Stimulated activated CD4-positive, alpha-beta T cell treated with anti-CD3 and anti-CD28 coated beads, Interleukin-2, amount 100 ng/mL, for 24 hours (primary cell): ENCODE measurements at places on chromosomes 7 and 10.

DNA sequence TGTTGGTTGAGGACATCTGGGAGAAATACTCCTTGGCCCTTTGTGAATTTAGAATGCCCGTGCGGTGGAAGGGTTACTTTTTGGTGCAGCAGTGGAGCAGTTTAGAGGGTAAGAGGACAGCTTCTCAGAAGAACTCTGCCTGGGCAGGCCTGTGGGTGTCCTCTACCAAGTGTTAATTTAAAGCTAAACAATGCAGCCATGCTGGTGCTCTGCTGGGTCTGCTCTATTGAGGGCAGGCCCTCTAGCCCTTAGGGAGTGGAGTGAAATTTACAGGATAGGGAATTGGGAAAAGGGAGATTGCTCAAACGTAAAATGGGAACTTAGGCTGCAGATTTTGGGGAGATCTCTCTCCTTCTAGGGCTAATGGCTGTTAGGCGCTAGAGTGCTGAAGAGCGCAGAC lies 22.1 kb downstream of the BLNK start:
- no peak for DNase-seq

DNA sequence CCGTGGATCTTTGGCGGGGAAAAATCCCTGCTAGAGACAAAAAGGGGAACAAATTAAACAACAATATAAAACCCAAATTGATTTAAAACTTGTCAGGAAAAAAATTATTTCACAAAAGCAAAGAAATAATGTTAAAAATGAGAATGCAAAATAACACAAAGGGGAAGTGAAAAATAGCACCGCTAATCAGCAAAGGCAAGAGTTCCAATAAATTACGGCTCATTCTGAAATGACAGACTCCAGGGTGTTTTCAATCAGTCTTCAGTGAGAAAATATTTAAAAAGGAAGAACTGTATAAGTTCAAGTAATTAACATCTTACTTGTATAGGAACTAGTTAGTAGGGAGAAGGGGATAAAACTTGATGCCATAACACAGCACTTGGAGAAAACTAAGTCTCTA lies 336.8 kb downstream of the LRRTM3 start:
- DNase-seq: no peak

DNA sequence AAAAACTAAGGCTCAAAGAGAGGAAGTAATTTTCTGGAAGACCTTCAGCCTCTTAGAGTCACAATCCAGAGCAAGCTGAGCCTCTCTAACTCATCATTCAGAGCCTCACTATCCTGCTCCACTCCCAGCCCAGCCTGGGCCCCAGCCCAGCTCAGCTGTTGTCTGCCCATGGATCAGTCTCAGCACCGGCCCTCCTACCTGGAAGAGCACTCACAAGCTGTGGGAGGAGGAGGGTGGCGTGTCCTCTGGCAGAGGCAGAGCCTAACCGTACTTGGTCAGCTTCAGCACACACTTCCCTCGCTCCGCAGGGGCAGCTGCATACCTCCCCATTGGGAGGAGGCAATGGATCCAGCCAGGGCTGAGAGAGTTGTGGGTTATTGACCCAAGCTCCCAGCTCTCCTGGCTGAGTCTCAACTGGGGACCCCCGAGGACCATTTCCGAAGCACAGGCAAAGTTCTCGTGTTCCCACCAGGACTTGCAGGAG lies 66.7 kb upstream of the GPR26 start:
- no peak for DNase-seq

DNA sequence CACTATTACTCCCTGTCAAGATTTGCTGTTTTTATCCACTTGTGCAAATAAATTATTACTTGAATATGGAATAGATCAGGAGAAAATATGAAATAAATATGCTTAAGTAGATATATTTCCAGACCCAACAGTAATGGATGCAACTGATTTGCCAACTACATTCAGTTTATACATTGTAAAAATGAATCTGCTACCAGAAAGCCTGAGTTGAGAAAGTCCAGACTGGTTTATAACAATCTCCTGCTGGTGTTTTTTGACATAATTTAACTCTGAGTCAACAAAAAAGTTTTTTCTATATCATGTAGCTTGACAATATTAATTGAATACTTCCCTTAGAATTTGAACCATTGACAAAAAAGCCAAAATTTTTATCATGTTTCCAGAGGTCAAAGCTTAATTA lies 265.8 kb upstream of the SEMA3D start:
- DNase-seq: no peak

- no peak for DNase-seq
These were observed 126.1 kb upstream of the FRMD4A start for GRCh38 chr10:14456870-14457266.

DNA sequence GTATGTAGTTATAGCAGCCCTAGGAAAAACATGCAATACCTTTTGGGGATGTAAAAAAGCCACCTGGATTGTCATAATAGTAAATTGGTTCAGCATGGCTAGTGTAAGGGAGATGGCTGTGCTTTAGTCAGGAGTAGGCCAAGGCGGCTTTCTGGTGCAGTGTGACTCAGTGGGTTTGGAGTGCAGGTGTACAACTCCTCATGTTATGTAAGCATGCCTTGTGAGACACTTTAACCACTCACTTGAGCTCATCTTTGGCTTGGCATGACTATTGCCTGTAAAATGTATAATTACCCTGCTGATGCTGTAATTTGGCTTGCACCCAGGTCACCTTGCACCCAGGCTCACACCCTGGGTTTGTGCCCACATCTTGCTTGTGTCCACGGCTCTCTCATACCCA lies 239.2 kb upstream of the GLI3 start:
- no peak for DNase-seq

DNA sequence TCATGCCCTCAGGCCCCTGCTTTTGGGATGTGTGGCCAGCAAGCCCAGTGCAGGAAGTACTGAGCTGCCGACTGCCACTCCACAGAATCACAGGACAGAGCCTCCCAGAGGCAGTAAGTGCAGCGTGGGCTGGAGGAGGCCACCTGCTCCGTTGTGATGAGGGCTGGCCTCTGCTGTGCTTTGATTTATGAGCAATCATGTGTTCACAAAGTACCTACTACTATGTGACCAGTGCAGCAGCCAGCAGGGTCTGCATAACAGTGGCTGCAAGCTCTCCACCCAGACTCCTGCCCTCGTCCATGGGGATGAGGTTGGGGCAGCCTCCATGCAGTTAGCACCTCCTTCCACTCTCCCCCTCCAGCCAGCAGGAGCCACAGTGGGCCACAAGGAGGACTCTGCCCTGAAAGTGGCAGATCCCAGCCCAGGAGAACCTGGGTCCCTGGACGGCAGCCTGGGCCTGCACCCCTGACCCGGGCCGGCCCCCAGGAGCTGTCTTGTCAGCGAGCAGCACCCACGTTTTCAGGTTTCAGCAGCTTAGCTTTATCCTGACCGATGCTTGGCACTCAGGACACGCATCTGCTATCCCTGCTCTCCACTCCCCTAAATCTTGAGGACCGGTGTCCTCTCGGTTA lies 37.7 kb upstream of the INSIG1 start:
- DNase-seq: no peak

DNA sequence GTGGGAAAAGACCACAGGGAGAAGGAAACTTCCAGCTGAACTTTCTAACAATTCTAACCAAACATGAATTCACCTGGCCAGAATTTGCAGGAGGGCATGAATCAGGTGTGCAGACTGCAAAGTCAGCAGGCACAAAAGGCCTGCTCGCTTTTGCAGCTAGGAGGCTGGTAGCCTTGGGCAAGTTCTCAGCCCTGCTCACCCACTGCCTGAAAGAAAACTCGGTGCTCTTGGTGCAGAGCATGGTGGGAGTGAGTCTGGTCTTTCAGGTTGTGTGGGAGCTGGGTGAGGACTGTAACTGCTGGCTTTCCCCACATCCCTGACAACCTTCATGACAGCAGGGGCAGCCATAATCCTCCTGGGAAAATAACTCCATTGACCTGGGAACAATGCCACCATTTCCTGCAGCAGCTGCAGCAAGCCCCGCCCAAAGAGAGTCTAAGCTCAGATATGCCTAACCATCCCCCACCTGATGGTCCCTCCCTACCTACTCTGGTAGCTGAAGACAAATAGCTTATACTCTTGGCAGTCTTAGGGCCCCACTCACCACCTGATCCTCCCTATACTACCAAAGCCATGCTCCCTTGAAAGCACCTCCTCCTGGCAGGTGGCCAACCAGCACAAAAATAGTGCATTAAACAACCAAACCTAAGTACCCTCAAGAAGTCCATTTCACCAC lies 31.6 kb downstream of the ZNF117 start:
- DNase-seq: no peak

GRCh38 chr10:11302181-11302580 lies 284.5 kb downstream of the CELF2 start:
- no peak for DNase-seq

DNA sequence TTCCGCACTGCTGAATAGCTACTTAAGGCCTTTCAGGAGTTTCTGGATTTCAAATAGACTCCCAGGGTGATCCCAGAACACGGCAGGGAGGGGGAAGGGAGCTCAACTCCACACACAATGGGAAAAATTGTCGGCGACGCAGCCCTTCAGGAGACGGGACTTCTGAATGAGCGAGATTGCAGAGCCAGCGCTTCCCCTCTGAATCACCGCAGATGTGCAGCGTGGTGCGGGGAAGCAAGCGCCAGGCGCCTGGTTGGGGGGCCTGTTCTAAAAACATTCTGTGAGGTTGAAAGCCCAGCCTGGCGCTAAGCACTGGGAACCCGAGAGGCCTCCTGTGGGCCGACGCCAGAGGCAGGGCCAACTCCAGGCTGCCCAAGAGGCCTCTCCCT lies 163.3 kb downstream of the MAD1L1 start:
- DNase-seq: no peak

- no peak for DNase-seq
These were observed 21.9 kb upstream of the MSRB2 start for GRCh38 chr10:23073527-23073926.

DNA sequence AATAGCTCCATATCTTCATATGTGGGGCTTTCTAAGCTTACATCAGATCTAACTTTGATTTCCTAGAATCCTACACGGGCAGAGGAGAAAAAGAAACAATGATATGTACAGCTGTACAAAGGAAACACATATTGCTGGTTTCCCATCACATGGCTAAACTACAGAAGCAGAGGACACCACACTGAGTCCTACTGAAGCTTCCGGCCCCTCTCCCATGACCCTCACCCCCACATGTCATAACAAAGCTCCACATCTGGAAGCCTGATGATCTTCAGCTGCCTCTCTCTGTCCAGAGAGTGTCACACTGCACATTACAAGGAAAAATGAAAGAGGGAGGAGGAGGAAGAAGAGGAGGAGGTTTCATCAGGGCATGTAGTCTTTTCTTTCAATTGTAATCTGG lies 14.0 kb downstream of the SLC16A12 start:
- DNase-seq: no peak

- DNase-seq: no peak
These were observed 204.6 kb downstream of the HDAC9 start for GRCh38 chr7:18700147-18700546.

GRCh38 chr10:91589015-91589657 lies 43.7 kb downstream of the PPP1R3C start:
- DNase-seq: no peak

- DNase-seq: no peak
These were observed 182.0 kb downstream of the KCNMA1 start for GRCh38 chr10:77455561-77455960.

GRCh38 chr7:22597844-22598243 lies 97.9 kb upstream of the STEAP1B start:
- DNase-seq: no peak

GRCh38 chr10:132972986-132973902 lies 30.9 kb upstream of the CFAP46 start:
- DNase-seq: no peak

DNA sequence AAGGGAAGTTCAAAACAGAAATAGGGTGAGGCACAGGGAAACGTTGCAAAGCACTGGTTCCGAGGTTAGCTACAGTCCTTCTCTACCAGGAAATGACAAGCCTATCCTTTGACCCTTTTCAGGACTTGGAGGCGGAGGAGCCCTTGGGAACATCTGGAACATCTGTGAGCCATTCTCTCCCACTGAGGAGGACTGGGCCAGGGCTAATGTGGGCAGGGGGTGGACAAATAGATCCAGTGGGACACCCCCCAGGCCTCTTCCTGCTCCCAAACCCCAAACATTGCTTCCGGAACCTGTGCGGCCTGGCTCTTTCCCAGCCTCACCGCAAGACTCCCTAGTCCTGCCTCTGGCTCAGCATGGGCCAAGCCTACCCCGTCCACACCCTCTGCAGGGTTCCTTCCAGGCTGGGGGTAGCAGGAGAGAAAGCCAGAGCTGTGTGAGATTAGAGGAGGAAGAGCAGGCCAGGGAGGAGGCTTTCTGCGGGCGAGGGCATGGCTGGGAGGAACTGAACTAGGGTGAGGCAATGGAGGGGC lies 36.5 kb downstream of the GHRHR start:
- no peak for DNase-seq

GRCh38 chr7:114405427-114405826 lies 9.2 kb upstream of the FOXP2 start:
- DNase-seq: no peak

GRCh38 chr7:155382802-155383171 lies 75.1 kb upstream of the EN2 start:
- DNase-seq: no peak

GRCh38 chr7:151637781-151638261 lies 118.1 kb upstream of the RHEB start:
- DNase-seq: no peak

GRCh38 chr10:11168423-11169090 lies 150.9 kb downstream of the CELF2 start:
- no peak for DNase-seq

- no peak for DNase-seq
These were observed 905.3 kb downstream of the KCNMA1 start for GRCh38 chr10:76732306-76732705.

GRCh38 chr10:24207781-24208611 lies 942 bp upstream of the KIAA1217 start:
- no peak for DNase-seq

- no peak for DNase-seq
These were observed 6.3 kb upstream of the SFMBT2 start for GRCh38 chr10:7417103-7417623.

DNA sequence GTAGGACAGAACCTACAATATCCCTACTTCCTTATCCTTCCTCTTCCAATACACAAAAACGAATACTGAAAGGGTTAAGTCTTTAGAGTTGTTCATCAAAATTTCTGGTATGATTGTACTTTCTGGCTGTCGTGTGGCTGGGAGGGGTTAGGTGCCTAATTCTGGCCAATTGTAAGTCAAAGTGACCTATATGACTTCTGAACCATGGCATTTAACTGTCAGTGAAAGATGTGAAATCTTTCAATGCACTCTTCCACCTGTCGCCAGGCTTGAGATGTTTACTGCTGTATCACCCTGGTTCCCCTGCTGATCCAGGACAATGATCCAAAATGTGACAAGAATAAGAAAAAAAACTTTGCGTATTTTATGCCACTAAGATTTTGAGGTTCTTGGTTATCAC lies 20.8 kb downstream of the EPC1 start:
- no peak for DNase-seq
